ENCODE measurements at places on chromosomes 1 and 21.

DNA sequence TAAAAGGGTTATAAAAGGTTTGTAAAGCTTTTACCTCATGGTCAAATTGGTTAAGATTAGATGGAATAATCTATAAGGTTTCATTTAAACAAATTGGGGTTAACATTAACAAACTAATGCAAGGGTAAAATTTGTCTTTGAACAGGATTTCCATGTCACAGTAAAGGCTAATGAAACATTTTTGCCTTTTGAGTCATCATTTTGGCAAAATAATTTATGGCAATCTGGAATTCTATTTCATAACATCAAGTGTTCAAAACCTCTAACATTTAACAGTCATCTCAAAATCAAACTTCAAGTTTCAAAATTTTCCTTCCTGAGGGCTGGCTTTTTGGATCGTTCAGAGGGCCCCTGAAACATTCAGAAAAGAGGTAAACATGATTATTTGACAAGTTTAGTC lies 6.6 kb upstream of the CD46 start:
- DNase-seq: no peak

- DNase-seq: no peak
These were observed 8.7 kb upstream of the C2CD2 start for GRCh38 chr21:41962425-41962966.

DNA sequence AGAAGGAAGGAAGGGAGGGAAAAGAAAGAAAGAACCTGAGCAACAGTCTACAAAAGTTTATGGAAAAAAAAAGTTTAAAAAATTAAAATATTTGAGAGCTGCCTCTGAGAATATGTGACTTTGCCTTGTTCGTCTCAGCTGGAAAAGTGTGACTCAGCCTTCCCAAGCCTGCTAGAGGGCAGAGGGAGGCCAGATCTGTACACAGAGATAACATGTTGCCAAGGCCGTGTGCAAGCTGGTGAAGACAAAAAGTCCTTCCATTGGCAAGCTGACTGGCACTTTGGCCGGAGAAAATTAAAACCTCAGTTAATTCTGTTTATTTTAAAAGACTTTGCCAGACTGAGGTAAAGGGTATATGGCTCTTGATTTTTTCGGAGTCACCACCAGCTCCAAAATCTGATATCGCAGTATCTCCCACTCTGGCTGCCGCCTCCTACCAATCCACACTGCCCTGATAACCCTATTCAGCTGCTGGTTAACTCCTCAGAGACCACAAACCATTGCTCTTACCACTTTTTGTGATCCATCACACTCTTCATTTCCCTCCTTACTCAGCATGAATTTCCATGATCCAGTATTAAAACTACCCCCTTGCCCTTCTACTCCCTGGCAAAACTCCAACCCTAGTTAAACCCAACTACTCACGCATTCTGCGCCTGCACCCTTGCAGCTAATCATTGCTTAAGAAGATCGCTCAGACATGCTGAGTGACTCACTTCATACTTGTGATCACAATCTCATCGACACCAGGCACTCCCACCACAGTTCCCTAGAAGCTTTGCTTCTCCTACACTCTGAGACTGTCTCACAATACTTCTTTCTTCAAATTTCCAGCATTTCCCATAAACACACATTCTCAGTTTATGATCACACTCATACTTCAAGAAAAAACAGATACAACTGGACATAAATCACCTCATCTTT lies 5.7 kb upstream of the PPP1R15B start:
- peak; percentile 59 for DNase-seq

GRCh38 chr1:178530037-178530402 lies 17.1 kb downstream of the TEX35 start:
- DNase-seq: no peak

GRCh38 chr1:85314726-85315125 lies 38.3 kb upstream of the BCL10 start:
- DNase-seq: no peak

DNA sequence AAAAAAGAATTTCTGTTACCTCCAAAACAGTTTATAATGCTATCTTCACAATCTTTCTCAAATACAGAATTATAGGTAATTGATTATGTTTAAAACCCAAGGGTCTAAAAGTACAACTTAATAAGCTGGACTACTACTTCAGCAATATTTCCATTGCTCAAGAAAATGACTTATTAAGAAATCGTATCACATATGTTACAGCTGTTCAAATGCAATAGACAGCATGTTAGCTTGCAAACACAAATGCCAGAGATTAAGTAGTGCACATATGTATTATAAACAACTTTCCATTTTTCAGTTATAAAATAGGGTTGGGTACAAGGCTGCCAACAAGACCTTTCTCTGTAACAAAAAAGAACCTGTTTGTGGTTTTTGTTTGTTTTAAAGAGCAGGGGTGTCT lies 211.0 kb upstream of the DMRTA2 start:
- no peak for DNase-seq

DNA sequence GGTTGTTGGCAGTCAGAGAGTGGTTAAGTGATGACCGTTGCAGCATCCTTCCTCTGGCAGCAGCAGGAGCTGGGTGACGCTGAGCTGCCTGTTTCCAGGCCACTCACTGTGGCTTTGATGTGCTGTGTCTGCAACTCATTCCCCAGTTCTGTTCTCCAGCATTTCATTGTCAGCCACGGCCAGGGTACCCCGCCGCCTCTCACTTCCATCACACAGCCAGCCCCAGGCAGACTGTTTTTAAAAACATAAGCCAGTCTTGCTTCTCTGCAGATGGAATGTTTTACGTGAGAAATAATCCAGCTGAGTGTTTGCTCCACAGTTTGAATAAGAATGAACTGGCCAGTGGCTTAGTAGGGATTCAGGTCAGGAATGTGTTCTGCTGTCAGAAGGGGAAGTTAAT lies 21.5 kb upstream of the ST6GALNAC3 start:
- no peak for DNase-seq

GRCh38 chr1:179141592-179142251 lies 59.9 kb downstream of the TOR3A start:
- DNase-seq: peak; percentile 57

DNA sequence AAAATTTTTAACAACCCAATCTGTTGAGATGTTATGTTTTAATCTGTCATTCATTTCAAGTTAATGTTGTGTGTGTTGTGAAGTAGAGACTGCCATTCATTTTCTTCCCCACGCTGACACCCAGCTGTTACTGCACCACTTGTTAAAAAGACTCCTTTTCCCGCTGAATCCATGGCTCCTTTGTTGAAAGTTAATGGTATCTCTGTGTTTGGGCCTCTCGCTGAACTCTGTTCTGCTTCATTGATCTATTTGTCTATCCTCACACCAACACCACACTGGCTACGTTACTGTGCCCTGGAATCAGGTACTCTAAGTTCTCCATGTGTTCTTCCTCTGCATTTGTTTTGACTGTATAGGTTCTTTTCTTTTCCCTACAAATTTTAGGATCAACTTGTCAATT lies 58.2 kb downstream of the PDE9A start:
- no peak for DNase-seq

DNA sequence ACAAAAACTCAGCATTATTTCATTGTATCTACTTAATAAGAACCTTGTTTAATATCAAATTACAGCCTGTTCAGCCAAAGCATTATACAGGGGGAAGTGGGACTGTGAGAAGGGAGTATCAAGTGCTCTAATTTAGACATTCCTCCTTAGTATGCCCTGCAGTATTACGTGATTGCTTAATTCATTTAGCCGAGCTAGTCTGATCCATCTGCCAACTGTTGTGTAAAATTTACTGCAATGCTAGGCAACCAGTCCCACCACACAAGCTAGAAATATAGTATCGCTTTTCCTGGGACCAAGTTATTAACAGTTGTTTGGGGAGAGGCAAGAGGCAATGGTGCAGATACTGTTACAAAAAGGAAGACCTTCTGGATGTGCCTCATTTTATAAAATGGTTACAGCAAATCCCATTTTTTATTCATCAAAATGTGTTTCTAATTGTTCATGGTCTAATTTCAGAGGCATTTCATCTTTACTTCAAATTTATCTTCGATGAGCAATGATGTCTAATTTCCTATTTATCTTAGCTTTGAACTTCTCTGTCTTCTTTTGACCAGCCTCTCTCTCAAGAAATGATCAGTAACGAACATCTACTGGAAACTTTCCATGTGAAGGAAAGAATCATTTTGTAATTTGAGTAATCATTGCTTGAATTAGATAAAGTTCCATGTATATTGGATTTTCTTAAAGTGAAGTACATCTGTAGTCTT lies 283.3 kb downstream of the DUSP10 start:
- DNase-seq: no peak

DNA sequence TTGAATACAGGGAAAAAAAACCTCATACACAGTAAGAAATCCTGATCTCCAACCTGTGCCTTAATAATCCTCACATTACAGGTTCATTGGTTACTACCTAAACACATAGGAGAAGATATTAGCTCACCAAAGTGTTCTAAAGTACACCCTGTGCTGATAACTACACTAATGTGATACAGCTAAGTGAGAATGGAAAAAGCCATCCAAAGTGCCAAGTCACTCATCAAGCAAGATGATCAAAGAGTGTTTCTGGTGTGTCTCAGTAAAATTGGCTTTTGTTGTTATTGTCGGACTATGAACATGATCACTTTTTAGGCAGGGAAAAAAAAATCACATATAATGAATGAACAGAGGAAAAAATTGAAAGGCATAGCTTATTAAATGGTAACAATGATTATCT lies 31.4 kb downstream of the EPS15 start:
- no peak for DNase-seq
